ENCODE measurements at places on chromosomes 6 and 20. TPM values are rescaled to one million over a fixed set of nuclear protein-coding genes. Genes with fewer than 3 reads are reported as not detected.

DNA sequence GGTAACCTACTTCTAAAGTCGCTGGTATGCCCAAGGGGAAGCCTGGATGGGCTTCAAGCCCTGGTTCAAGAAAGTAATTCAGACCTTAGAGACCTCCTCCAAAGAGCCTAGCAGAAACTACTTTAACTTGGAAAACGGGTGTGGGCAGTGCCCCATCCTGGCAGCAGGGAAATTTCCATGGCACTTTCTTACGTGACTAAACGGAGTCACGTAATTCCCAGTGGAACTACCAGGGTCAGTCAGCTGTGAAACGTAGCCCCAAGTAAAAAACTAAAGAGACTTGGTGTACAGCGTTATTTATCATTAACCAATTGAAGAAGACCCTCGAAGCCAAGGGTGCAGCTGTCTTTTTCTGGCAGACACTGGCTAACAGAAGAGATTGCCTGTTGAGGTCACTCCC, 114.0 kb downstream of the RCAN2 start:
- no peak for DNase-seq

GRCh38 chr20:210809-211502, 16.1 kb upstream of the DEFB129 start:
- DNase-seq, result no peak

DNA sequence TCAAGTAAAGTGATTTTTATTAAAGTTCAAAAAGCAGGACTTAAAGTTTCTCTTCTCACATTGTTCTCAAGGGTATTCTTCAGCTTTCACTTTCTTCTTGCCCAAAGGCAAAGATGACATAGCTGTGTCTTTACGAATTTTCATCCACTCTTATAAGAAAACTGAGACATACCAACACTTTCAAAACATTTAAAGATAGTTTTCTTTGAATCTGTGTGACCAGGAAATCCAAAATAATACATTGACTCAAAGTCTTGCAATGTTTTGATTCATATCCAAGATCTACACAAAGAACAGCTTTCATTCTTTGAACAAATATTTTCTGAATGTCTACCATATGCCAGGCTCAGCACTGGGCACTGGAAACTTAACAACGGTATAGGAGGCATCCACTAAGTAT, 117.9 kb downstream of the SIM1 start:
- no peak for DNase-seq

- no peak for DNase-seq
These were observed 265.4 kb upstream of the RNF24 start for GRCh38 chr20:4280731-4281130.

DNA sequence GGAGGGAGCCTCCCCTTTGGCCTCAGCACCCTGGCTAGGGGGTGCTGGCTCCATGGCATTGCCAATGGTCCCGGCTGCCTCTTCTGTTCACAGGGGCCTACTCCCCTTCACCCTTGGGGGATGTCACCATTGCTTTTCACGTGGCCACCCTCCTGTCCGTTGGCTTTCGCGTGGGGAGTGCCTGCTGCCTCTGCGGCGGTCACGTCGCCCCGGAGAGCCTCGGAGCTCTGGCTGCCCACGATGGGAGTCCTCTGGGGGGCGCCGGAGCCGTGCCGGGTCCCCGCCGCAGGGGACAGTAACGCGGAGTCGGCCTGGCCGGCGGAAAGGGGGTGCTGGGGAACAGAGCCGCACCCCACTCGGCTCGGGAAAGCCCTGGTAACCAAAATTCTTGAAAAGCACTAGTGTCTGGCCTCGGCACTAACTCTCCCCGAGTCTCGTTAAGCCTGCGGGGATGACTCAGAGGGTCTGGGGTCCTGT, 661 bp upstream of the HEBP2 start:
- peak; percentile 74 for DNase-seq

- no peak for DNase-seq
These were observed 709 bp upstream of the ZNF76 start for GRCh38 chr6:35258858-35259193.

GRCh38 chr6:151699719-151700118, 107.8 kb upstream of the ESR1 start:
- DNase-seq, result no peak

- no peak for DNase-seq
These were observed 352.4 kb downstream of the TBC1D32 start for GRCh38 chr6:120981835-120982234.

DNA sequence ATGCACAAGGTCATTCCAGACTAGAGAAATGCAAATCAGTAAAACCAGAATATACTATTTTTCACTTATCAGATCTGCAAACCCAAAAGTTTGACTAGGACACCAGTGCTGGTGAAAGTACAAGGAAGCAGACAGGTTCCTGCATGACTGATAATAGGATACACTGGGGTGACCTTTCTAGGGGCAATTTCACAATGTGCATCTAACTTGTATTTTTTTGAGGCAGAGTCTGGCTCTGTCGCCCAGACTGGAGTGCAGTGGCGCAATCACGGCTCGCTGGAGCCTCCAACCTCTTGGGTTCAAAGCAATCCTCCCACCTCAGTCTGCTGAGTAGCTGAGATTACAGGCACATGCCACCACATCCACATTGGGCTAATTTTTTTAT, 11.4 kb downstream of the COMMD7 start:
- DNase-seq, result no peak

Gene GTF2H4
- total RNA-seq, result 22.2 TPM

Gene NDUFAF5
- 71.6 TPM for total RNA-seq

Gene SMOC2
- total RNA-seq, result 16.4 TPM

Gene SLC2A10
- total RNA-seq, result 3.1 TPM

Gene ENPP5
- total RNA-seq, result 2.8 TPM
